ENCODE measurements at places on chromosomes 4 and X.

- no peak overlapping the region for H3K4me3 ChIP-seq
- no peaks in the 10 kb centered on the region for H3K4me1 ChIP-seq
- no peak overlapping the region for H3K27ac ChIP-seq
- H3K27me3 ChIP-seq: no peaks in the 10 kb centered on the region
Measured at GRCh38 chr4:175394208-175394607, 417.9 kb downstream of the GPM6A start.

DNA sequence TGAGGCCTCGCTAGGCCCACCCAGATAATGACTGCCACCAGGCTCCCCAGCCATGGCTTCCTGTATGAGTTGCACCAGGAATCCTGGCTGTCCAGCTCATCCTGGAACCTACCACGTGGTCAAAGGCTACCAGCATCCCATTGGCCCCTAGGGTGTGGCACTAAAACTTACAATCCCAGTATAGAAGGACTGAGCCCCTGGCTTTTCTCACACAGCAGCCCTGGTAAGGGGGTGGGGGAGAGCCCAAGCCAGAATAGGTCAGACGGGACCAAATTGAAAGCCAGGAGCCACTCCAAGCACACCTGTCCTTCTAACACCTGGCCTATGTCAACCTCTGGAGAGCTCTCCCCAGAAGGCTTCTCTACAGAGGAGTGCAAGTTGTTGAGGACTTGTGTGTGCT, 269.3 kb upstream of the AGTR2 start:
- H3K4me3 ChIP-seq: no peak overlapping the region
- no peaks in the 10 kb centered on the region for H3K27me3 ChIP-seq
- DNase-seq: no peak
- no peaks in the 10 kb centered on the region for H3K36me3 ChIP-seq

- no peaks in the 10 kb centered on the region for H3K27me3 ChIP-seq
- H3K4me3 ChIP-seq: no peak overlapping the region
- H3K27ac ChIP-seq: no peak overlapping the region
- no peaks in the 10 kb centered on the region for H3K36me3 ChIP-seq
- H3K4me1 ChIP-seq: no peaks in the 10 kb centered on the region
Measured at GRCh38 chr4:182537031-182537795, 294.0 kb downstream of the TENM3 start.

DNA sequence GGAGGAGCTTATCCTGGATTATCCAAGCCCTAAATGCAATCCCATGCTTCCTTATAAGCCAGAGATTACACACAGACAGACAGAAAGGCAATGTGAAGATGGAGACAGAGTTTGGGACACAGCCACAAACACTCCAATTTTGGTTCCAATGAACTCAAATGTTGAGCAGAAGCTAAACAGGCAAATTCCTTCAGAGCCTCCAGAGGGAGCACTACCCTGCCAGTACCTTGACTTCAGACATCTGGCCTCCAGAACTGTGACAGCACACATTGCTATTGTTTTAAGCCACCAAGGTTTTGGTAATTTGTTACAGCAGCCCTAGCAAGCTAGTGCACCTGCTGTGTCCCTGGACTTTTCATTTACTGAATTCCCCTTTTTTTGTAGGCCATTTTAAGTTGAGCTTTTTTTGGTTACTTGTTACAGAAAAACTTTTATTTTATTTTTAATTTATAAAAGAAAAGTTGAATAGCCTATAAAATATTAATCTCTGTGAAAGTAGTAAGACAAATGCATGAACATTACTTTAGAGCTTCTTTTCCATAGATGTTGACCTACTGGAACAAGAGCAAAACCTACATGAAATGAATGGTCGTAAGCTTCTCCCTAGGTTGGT, 33.4 kb upstream of the SRD5A3 start:
- DNase-seq: peak; percentile 33
- no peaks in the 10 kb centered on the region for H3K4me1 ChIP-seq
- no peak overlapping the region for H3K4me3 ChIP-seq
- H3K36me3 ChIP-seq: no peaks in the 10 kb centered on the region
- no peaks in the 10 kb centered on the region for H3K27me3 ChIP-seq

DNA sequence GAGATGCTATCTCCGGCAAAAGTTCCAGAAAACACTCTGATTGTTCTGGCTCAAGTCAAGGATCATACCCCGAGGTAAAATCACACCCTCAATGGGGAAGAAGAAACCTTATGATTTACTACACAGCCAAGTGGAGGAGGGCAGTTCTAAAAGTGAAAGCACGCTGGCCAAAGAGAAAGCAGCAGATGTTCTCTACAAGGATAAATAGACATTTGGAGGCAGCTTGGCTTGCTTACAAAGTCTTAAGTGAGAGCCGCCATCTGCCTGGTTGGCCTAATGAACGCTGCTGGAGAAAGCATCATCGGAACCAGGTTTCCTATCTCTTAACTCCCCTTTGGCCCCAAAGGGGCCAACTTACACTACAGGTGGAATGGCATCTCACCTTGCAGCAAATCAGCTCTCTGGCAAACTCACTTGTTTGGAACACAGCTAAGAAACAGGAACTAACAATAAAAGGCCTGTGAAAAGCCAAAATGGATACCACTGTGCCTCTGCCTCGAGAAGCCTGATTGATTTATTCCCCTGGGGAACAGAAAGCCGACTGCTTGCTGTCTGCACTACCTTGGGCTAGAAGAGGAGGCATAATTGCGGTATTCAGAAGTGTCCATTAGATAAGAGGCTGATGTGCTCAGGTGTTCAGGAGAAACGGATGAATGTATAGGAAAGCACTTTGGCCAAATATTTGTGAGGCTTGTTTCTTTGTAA, 22.8 kb downstream of the FRAS1 start:
- H3K36me3 ChIP-seq: peaks cover 13% of the 10 kb centered on the region
- no peaks in the 10 kb centered on the region for H3K27me3 ChIP-seq
- DNase-seq: no peak
- H3K4me3 ChIP-seq: no peak overlapping the region

DNA sequence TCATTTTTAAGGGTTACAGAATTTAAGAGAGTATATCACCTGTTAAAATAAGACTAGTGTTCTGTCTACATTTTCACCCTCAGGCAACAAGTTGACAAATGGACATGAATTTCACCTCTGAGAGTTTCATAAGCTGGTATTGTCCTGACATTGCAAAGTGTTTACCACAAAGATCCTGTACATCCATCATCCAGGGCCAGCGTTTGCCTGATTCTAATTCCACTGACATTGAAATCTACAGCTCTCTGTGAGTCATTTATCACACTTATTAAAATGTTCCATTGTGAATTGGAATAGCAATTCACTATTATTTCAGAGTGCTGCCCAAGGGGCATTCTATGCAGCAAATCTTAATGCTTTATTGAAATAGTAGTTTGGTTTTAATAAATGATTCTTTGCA, 1499.4 kb upstream of the PCDH7 start:
- no peaks in the 10 kb centered on the region for H3K36me3 ChIP-seq
- H3K27me3 ChIP-seq: no peaks in the 10 kb centered on the region
- no peak for DNase-seq
- H3K4me1 ChIP-seq: no peaks in the 10 kb centered on the region
- no peak overlapping the region for H3K4me3 ChIP-seq

DNA sequence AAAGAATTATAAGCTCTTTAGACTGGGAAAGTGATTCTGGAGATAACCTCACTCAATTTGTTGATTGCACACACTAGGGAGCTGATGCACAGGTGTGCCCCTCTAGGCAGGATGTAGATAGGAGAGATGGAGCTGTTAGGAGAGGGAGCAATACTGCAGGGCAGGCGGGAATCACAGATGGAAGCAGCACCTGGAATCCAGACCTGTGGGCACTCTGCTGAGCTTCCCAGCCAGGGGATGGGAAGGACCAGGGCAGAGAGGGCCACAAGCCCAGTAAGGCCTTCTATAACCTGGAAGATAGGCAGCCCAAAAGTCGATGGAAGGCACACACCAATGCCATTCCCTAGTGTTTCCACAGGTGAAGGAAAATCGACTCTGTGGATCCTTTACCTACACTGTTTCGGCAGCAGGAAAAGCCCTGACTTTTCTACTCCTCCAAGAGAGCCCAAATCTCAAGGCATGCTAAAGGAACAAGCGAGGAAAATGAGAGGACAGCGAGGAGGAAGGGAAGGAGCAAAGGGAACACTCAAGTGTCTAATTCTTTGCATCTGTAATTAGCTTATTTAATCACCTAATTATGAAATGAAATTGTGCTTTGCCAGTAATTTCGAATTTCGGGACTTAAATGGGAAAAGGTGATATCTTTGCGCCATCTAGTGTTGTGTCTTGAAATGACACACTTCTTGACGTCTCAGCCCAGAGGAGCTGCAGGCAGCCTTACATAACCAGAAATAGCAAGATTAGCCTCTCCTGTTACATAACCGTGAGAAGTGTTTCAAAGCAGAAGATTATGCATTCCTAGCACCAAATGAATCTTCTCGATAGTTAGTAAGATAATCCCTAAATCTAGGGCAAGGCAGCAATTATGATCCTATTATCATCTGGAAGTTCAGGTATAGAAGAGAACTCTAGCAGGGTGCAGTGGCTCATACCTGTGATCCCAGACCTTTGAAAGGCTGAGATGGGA, 31.0 kb upstream of the TLR3 start:
- H3K27me3 ChIP-seq: peaks cover 1% of the 10 kb centered on the region
- H3K27ac ChIP-seq: no peak overlapping the region
- H3K4me1 ChIP-seq: peaks cover 12% of the 10 kb centered on the region
- peak; percentile 59 for DNase-seq
- H3K4me3 ChIP-seq: no peak overlapping the region

DNA sequence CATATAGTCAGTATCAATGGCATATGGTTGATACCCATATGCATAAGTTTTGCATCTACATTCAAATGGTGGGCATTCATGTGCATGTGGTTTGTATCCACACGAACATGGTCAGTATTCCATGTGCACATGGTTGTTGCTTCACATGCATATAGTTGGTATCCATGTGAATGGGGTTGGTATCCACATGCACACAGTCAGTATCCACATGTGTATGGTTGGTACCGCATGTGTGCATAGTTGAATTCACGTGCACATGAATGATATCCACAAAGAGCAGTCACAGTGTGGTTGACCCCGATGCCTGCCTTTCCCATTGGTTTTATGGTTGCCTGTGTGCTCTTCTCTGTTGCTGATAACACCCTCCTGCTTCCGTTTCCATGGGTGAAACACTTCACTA, 427.9 kb downstream of the STIM2 start:
- H3K27ac ChIP-seq: no peak overlapping the region
- H3K4me1 ChIP-seq: no peaks in the 10 kb centered on the region
- no peaks in the 10 kb centered on the region for H3K36me3 ChIP-seq
- H3K27me3 ChIP-seq: no peaks in the 10 kb centered on the region
- H3K4me3 ChIP-seq: no peak overlapping the region

DNA sequence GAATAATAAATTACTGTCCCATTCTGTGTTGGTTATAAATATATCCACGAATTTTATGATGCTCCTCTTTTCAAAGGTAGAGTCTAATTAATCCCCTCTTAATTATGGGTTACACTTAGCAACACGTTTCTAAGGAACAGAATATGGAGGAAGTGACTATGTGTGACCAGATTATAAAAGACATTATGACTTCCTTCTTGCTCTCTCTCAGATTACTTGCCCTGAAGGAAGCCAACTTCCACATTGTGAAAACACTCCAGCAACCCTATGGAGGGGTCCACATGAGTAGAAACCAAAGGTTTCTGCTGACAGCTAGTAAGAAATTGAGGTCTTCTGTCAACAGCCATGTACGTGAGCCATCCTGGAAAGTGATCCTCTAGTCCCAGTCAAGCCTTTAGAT, 59.3 kb downstream of the WDFY3 start:
- DNase-seq: no peak
- H3K36me3 ChIP-seq: no peaks in the 10 kb centered on the region
- no peaks in the 10 kb centered on the region for H3K27me3 ChIP-seq
- H3K4me1 ChIP-seq: no peaks in the 10 kb centered on the region
- H3K27ac ChIP-seq: no peak overlapping the region

DNA sequence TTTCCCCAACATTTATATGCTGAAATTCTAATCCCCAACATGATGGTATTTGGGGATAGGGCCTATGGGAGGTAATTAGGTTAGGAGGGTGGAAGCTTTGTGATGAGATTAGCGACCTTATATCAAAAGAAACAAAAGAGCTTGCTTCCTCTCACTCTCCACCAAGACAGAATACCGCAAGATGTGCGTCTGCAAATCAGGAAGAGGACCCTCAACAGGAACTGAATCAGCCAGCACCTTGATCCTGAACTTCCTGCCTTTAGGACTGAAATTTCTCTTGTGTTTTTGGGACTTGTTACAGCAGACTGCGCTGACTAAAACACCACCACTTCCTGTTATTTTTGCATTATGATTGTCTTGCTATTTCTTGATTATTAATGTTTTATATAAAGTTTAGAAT, 1889.4 kb downstream of the C4orf33 start:
- H3K36me3 ChIP-seq: no peaks in the 10 kb centered on the region
- no peaks in the 10 kb centered on the region for H3K27me3 ChIP-seq
- no peak overlapping the region for H3K27ac ChIP-seq
- H3K4me3 ChIP-seq: no peak overlapping the region
- H3K4me1 ChIP-seq: no peaks in the 10 kb centered on the region

GRCh38 chr4:182042945-182043344, 200.3 kb upstream of the TENM3 start:
- no peaks in the 10 kb centered on the region for H3K36me3 ChIP-seq
- H3K27ac ChIP-seq: no peak overlapping the region
- H3K4me1 ChIP-seq: no peaks in the 10 kb centered on the region
- DNase-seq: no peak

DNA sequence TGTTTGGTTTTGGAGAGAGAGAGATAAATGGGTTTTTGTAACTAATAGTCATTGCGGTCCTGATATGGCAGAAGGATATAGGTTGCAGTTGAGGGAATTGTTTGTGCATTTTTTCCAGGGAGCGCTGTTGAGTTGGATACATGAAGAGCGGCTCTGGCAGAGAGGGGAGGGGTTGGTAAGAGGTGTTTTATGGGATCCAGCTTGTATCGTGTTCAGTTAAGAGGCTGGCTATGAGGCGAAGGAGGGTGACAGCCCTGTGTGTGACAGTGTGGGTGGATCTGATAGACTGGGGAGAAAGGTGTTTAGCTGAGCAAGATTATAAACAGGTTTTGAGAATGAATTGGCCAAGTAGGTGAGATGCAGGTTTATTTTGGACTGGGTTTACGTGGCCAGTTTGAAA, 1.5 kb downstream of the SPANXN4 start:
- no peak overlapping the region for H3K4me3 ChIP-seq
- no peak overlapping the region for H3K27ac ChIP-seq
- H3K27me3 ChIP-seq: no peaks in the 10 kb centered on the region
- no peak for DNase-seq

- no peak for DNase-seq
- H3K4me3 ChIP-seq: no peak overlapping the region
- H3K4me1 ChIP-seq: no peaks in the 10 kb centered on the region
- no peaks in the 10 kb centered on the region for H3K27me3 ChIP-seq
Measured at GRCh38 chr4:148273501-148273986, 168.7 kb downstream of the NR3C2 start.

GRCh38 chr4:40992472-40993295, 221.7 kb downstream of the APBB2 start:
- no peak overlapping the region for H3K27ac ChIP-seq
- H3K36me3 ChIP-seq: no peaks in the 10 kb centered on the region
- H3K27me3 ChIP-seq: no peaks in the 10 kb centered on the region
- H3K4me3 ChIP-seq: no peak overlapping the region

All from HepG2 (cell line).